Left lung (tissue), 14 donors: ENCODE measurements at places on chromosomes 5 and 9. TPM values are rescaled to one million over a fixed set of nuclear protein-coding genes. Genes with fewer than 3 reads are reported as not detected.

CCDC180 gene
- 20.6 TPM for polyA plus RNA-seq

INPP5E gene
- polyA plus RNA-seq, result 12.8 TPM

LCN9 gene
- not detected for polyA plus RNA-seq

WDR5 gene
- 29.1 TPM for polyA plus RNA-seq

PCDHGA7 gene
- polyA plus RNA-seq, result 2.2 TPM

C5orf24 gene
- 86.3 TPM for polyA plus RNA-seq

NSMF gene
- 46.5 TPM for polyA plus RNA-seq

ECSCR gene
- polyA plus RNA-seq, result 65.7 TPM

GDA gene
- 0.14 TPM for polyA plus RNA-seq
